ENCODE measurements at places on chromosomes 5 and 9.

DNA sequence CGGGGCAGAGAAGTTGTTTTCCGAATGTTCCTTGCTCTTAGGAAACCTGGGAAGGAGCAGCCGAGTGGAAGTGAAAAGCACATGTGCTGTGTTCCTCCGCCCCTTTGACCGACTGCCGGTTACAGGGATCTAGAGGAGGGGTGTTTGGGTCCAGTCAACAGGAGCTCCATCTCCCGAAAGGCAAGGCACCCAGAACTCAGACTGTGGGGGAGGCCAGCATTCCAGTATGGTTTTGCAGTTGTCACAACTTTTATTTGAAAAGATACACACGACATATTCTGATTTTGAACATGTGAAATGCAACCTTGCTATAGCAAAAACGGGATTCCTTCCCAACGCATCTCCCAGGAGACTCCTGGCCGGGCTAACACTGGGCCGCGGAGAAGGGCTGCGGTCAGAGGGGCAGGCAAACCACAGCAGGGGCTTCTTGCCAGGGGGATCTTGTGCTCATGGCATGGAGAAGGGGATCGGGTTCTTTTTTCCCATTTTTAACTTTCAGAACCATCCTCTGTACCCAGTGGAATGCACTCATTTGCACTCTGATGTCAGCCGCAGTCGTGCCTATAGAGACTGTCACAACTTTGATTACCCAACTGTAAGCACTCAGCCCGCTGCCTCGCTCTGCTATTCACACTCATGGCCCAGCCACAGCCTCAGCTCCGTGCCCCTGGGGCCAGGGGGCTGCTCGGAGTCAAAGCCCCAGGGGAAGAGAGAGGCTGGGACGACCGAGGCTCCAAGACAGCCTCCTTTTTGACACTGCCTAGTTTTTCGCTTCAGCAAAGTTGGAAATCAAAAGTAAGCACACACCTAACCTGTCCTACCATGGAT is 3.9 kb downstream of the QRFP start:
- DNase-seq: no peak

- DNase-seq: no peak
These were observed 207.0 kb upstream of the SLC30A5 start for GRCh38 chr5:68886814-68887213.

DNA sequence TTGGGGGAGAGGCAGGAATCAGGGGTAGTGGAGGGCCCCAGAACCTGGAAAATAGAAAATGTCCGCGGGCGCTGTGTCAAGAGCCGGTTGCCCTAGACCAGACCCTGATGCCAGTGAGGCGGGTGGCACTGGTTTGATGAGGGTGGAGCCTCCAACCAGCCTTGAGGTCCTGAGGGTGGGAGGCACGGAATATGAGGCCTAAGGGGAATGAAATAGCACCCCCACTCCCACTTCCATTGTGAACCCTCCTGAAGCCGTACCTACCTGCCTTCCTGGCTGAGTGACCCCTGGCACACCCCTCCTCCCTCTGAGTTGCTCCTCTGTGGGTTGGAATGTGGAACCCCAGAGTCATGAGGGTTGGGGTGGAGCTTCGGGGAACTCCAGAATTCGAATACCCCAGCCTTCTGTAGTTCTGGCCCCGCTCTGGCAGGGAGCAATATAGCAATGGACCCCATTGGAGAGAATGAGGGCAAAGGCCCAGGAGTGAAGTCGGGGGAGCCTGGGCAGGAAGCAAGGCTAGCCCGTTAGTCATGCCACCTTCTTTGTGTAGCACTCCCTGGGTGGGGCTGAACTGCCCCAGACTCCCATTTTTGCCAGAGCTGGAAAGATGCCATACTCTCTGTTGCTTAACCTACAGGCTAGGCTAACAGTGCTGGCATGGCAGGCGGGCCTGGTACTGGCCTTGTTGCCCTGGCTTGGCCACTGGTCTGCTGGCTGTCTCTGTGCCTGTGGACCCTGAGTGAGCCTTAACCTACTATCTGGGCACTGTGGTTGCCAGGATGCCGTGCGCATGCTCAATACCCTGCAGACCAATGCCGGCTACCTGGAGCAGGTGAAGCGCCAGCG is 1.0 kb downstream of the FPGS start:
- DNase-seq: no peak

GRCh38 chr9:105046907-105047741 is 119.2 kb upstream of the ABCA1 start:
- no peak for DNase-seq

GRCh38 chr9:100466171-100466828 is 6.6 kb upstream of the TMEFF1 start:
- DNase-seq: no peak

- no peak for DNase-seq
These were observed 29.4 kb downstream of the WWC1 start for GRCh38 chr5:168320805-168321204.

- DNase-seq: no peak
These were observed 81.6 kb downstream of the NDUFS4 start for GRCh38 chr5:53642061-53642460.

- no peak for DNase-seq
These were observed 95.7 kb downstream of the KCNT1 start for GRCh38 chr9:135797507-135798262.

GRCh38 chr5:54344653-54345052 is 34.3 kb upstream of the ARL15 start:
- no peak for DNase-seq

DNA sequence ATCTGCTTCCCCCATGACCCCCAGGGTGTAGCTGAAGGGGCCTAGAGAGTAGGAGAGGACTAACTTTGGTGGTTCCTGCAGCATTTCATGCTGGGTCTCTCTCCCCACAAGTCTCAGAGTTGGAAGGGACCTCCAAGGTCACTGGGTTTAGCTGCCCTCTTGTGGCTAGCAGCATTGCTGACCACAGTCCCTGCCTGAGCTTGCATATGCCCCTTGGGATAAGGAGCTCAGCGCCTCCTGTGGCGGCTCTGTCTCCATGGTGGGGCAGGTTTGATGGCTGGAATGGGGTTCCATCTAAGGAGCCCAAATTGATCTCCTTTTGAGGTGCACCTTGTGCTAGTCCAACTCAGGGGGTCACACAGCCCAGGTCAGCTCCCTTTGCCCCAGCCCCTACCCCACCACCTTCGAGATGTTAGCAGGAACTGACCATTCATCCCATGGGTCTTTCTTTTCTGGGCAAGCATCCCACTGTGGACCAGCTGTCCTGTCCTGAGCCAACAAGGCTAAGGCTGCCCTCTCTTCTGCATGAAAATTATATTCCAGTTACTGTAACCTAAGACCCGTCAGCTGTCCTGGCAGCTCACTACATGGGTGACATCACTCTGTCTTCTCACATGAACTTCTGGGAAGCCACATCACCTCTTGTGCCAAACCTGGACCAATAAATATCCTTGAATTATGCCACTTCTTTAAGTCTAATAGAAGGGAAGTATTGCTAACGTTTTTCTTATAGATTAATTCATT is 196.2 kb downstream of the HSPA4 start:
- no peak for DNase-seq

GRCh38 chr5:10552183-10553143 is 11.4 kb upstream of the ANKRD33B start:
- no peak for DNase-seq

DNA sequence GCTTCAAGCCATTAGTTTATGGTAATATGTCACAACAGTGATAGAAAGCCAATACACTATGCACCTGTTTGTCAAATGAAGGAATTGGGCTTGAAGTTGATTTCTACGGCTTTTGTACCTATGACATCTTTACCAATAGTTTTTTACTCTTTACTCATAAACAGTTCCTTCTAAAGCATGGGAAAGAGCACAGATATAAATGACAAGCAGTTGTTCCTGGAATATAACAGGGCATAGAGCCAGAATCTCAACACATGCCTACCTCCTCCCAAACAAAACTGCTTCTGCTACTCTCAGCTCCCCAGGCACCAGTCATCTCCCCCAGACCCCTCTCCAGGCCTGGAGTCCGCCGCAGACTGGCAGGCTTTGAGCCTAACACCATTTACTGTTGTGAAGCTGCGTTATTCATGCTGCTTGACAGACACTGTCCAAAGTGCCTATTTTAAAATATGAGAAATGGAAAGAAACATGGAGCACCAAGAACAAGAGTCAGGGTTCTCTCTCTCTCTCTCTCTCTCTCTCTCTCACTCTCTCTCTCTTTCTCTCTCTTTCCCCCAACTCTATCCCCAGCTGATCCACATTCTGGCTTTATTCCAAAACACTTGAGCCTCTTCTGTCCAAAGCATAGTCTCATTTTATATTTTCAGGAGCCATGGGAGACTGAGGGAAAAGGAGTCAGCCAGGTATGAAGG is 111.6 kb downstream of the ADRB2 start:
- no peak for DNase-seq

GRCh38 chr9:131423171-131423581 is 29.3 kb downstream of the PRRC2B start:
- no peak for DNase-seq

- DNase-seq: no peak
These were observed 102.8 kb downstream of the MAPKAP1 start for GRCh38 chr9:125604196-125604595.

DNA sequence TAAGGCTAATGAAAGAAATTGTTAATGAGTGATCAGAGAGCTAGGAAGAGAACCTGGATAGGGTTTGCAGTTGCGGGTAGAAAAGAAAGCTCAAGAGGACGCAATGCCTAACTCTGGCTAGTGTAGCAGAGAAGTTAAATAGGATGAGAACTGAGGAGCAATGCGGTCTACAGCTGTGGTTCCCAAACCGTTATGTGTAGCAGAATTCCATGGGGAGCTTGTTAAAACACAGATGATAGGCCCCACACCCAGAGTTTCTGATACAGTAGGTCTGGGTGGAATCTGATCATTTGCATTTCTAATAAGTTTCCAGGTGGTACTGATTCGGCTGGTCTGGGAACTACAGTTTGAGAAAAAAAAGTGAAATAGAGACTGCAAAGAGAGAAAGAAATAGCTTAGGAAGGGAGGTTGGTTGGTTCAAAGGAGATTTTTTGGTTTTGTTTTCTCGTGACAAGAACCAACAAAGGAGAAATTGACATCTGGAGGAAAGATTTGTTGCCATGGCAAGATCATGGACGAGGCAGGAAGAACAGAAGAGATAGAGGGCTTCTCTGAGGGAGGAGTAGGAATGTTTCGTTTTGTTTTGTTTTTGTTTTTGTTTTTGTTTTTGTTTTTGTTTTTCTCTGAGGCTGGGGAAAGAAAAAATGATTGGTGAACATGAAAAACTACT is 276.1 kb downstream of the ARRDC3 start:
- DNase-seq: no peak

GRCh38 chr9:88322906-88323566 is 65.2 kb upstream of the SPIN1 start:
- DNase-seq: no peak

GRCh38 chr5:68446487-68446894 is 230.9 kb downstream of the PIK3R1 start:
- DNase-seq: no peak

GRCh38 chr9:111348821-111349271 is 18.8 kb upstream of the OR2K2 start:
- no peak for DNase-seq

- no peak for DNase-seq
These were observed 10.0 kb downstream of the MEF2C start for GRCh38 chr5:88872971-88873370.
